ENCODE measurements at places on chromosomes 4 and X. TPM values are rescaled to one million over a fixed set of nuclear protein-coding genes. Genes with fewer than 3 reads are reported as not detected.
A peak's percentile ranks its signal among the peaks of the same experiment; 100 is the strongest.

GRCh38 chr4:176002007-176002613 lies 63.5 kb upstream of the WDR17 start:
- peak; percentile 11 for DNase-seq

Gene CSAG3
- total RNA-seq, result not detected

Gene CFI
- total RNA-seq, result 13.0 TPM

Gene ADAMTS3
- total RNA-seq, result 0.47 TPM

DNA sequence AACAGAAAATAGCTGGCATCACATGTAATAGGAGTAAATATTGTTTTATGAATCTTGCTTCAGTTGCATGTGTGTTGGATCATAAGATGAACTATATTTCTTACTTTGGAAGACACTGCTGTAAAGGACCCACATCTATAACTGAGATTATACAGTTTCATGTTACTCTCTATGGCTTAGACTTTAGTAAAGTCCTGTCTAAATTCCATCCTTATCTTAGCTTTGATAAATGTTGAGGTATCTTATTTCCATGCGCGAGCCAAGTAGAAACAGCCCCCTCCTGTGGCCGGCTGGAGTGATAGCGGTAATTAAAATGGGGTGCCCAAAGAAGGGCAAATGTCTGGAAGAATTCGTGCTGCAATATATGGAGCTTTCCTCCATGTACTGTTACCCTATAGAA lies 43.0 kb downstream of the CCDC158 start:
- DNase-seq, result no peak

DNA sequence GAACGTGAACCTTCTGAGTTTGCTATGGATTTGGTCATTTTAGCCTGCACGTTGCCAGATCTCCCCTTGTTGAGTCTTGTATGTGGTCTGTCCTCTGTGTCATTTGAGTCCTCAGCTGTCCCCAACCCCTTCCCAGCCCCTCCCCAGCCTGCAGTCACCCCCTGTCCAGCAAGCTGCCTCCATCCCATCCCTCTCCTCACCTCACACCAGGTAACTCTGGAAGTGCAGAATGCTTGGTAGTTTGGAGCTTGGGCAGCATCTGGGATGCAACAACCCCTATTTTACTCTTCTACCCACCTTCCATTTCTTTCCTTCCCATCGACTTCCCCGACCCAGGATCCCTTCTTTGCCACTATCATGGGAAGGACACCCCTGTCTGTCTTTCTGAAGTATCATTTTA lies 18.4 kb downstream of the GABRQ start:
- no peak for DNase-seq

Gene RAB40AL
- 0.65 TPM for total RNA-seq

DNA sequence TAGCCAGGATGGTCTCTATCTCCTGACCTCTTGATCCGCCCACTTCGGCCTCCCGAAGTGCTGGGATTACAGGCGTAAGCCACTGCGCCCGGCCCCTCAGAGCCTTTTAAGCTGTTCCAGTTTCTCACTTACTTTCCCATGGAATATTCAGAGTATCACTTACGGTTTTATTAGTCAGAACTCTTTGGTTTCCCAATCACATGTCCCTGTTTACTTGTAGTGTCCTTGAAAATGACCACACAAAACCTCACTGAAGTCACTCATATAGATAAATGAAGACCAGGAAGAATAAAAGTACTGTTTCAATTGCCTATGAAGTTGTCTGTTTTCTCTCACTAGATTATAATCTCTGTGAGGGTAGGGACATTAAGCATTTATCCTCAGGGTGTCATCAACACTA lies 217.2 kb upstream of the HCCS start:
- DNase-seq, result no peak

Gene MAGEA1
- 0.13 TPM for total RNA-seq

- DNase-seq, result no peak
Measured at GRCh38 chr4:104966349-104967033, 180.2 kb upstream of the TET2 start.

Gene RXFP1
- 0.31 TPM for total RNA-seq

DNA sequence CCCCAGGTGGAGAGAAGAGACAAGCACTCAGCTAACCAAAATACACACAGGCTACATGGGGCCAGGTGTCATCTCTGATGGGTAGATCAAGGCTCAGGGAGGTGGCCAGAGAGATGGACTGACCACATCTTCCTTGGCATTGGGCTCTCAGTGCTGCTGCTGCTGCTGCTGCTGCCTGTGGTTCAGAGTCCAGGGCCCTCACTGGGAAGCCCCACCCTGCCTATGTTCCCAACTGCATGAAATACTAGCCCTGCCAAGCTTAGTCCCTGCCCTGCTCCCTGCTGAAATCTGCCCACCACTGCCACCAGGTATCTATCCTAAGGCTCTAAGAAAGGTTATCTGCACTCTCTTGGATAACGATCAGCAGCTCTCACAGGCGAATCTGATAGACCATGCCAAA lies 118.7 kb downstream of the EFHC2 start:
- DNase-seq, result no peak

Gene IL21
- not detected for total RNA-seq

GRCh38 chr4:102569200-102569599 lies 68.0 kb downstream of the NFKB1 start:
- no peak for DNase-seq

Gene TDO2
- not detected for total RNA-seq

DNA sequence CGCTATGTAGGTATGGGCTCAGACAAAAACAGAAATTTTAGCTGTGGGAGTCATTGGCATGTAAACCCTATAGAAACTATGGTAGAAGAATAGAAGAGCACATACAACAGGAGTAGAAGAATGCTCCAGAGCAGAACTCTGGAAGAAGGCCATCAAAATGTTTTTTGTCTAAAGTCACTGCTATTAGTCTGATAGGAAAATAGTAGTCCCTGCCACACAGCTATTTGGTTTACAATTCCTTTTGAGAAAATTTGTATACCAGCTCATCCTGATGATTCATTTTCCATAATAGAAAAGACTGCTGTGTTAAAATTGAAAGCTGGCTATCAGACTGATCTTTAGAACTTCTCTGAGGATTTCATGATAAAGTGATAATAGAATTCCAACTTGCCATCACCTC lies 32.8 kb upstream of the ADAD1 start:
- DNase-seq, result no peak

GRCh38 chr4:23874536-23874901 lies 15.3 kb downstream of the PPARGC1A start:
- no peak for DNase-seq

- no peak for DNase-seq
Measured at GRCh38 chr4:59920416-59920815, 1279.7 kb upstream of the ADGRL3 start.

Data from pancreas (tissue), 10 donors.